ENCODE measurements at places on chromosomes 2 and 18.
A peak's percentile ranks its signal among the peaks of the same experiment; 100 is the strongest.

DNA sequence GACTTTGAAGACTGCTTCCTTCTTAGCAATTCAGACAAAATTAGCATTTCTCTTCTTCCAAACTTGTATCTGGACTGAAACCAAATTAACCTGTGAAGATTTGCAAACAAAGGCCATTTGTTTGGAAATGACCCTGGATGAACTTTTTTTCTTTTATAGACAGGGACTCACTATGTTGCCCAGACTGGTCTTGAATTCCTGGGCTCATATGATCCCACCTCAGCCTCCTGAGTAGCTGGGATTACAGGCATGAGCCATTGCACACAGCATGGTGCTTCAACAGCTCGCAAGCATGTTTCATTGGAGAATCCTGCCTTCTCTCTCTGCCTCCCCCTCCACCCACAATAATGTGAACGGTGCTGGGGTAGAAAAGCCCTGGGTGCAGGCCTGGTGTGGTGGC is 170.2 kb downstream of the ARL4C start:
- no peak for DNase-seq

- DNase-seq: no peak
Measured at GRCh38 chr2:196511258-196512168, 128.0 kb upstream of the CCDC150 start.

- no peak for DNase-seq
Measured at GRCh38 chr2:146457221-146457620, 1387.6 kb upstream of the ACVR2A start.

DNA sequence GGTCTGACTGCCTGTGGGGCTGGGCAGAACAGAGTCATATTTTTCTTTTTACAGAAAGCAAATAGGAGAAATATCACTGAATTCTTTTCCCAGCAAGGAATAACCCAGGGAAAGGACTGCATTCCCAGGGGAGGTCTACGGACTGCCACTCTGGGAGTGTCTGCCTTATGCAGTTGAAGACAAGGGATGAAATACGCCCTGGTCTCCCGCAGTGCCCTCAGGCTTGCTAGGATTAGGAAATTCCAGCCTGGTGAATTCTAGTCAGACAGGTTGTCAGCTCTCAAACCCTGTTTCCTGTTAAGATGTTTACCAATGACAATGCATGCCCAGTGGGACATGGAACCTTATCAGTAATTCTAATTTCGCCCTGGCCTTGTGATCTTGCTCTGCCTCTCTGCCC is 30.3 kb upstream of the PDK1 start:
- DNase-seq: no peak

DNA sequence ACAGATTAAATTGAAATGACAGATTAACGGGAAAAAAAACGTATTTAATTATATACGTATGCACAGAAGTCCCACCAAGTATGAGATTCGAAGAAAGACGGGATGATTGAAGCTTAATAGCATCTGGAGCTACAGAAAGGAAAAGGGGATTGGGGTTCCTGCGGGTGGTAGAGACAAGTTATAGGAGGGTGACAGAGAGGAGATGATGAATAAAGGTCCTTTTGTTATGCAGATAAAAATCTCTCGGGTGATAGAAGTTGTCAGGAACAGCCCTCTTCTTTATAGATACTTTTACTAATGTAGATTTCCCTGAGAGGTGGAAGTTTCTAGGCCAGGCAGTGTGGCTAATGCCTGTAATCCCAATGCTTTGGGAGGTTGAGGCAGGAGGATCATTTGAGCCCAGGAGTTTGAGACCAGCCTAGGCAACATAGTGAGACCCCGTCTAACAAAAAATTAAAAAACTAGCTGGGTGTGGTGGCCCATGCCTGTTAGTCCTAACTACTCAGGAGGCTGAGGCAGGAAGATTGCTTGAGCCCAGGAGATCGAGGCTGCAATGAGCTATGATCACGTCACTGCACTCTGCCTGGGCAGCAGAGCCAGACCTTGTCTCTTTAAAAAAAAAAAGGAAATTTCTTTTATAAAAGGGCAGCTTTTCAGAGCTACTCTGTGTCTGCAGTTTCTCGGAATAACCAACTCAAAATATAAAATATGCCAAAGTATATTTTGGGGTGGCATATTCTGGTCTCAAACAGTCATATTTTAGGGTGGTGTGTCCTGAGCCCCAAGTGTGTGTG is 113.0 kb downstream of the STPG4 start:
- no peak for DNase-seq

DNA sequence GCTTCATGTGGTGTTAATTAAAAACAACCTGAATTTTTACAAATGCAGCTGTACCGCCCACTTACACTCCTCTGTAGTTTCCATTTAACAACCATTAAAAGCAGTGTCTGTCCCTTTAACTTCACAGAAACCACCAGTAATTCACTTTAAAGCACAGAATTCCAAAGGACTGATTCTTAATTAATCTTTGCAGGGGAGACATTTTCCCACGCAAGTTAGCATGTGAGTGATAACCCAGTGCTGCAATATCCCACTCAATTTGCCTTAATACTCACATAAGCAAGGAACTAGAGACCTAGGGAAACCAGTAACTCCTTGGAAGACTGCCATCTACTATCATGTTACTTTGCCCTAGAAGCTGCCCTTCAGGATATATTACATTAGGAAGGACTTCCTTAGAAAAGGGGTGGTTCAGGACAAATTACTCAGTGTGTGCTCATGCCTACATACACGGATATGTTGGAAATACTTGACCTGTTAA is 102.3 kb downstream of the OSR1 start:
- no peak for DNase-seq

DNA sequence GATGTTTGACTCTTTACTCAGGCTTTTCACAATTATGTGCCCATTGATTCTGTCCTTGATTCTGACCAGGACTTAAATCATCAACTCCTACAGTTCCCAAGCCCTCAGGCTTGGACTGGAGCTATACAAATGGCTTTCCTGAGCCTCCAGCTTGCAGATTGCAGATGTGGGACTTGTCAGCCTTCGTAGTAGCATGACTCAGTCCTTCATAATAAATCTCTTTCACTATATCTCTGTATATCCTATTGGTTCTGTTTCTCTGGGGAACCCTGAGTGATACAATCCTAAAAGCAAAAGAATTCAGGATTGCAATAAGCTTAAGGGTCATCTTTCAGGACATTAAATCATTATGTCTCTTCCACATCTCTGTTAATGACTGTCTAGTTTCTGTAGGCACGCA is 356.6 kb downstream of the RIT2 start:
- DNase-seq: no peak

GRCh38 chr2:68745006-68745405 is 10.4 kb downstream of the ARHGAP25 start:
- peak; percentile 73 for DNase-seq

- no peak for DNase-seq
Measured at GRCh38 chr2:113054066-113054465, 1.4 kb upstream of the IL36B start.

DNA sequence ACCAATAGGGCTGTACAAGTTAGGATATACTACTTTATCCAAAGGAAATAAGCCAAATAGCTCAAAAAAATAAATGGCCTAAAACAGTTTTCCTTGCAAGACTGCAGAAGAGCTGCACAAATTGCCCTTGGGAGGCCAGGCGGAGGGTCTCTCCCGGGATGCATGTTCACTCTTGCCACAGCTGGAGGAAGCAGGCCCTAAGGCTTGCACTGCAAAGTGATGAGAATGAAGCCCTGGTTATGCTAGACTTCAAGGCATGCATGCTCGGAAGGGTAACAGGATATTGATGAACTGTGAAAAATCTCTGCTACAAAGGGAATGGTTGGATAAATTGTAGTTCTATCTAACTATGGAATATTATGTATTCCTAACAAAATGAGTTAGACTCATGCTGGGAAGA is 27.5 kb upstream of the LDLRAD4 start:
- no peak for DNase-seq

- DNase-seq: no peak
Measured at GRCh38 chr18:5064841-5065370, 132.2 kb downstream of the AKAIN1 start.

- DNase-seq: no peak
Measured at GRCh38 chr2:86453836-86454235, 12.7 kb downstream of the KDM3A start.

DNA sequence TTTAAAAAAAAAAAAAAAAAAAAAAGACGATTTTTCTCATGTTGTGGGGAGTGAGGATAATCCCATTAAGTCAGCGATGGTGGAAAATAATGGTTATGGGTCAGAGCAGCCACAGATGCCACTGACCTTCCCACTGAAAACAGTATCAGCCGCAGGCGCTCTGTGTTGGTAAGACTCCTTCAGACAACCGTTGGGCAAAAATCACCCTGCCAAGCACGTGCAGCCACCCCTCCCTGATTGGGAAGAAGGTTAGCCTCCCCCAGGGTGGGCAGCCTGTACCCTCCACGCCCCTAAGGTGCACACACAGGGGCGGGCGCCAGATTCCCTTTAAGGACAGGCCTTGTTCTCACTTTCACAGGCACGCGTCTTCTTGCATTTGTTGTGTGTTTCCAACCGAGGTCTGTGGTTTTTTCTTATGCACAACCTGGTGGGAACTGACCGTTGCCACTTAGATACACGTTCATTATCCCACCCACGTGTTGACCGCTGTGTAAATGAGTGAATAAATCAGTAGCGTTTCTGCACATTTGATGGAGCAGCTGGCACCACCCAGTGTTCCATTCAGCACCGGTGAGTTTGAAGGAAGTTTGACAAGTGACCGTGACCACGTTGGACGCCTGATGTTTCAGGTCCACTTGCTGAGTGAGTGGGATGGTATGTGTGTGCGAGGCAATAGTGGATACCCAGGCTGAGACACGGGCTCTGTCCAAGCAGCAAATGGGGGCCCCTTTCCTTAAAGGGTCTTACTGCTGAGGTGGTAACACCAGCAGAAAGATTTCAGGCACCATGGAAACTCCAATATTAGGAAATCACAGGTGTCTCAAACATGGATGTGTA is 197.8 kb downstream of the GBX2 start:
- no peak for DNase-seq

DNA sequence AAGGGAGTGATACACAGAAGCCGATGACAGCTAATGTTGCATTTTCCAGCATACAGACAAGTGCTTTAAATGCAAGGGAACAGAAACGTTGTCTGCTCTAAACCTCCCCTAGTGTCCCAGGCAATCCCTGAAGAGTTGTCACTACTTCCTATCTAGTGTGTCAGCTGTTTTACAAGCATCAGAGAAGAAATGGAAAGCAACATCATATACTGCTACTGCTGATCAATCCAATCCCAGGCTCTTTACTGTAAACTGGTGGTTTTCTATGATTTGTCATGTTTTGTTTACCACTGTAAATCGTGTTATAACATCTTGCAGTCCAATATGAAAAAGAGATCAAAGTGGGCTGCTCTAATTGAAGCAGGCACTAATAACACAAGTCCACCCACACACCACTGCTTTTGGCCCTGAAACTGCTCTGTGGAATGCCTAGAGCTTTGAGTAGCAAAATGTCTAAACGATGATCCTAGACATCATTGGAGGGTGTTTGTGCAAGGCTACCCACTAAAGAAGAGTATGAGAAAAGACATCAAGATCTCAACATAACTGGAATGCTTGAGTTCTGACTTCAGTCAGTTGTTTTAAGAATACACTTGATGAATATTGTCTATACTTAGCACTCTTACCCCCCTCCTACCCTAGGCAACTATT is 18.1 kb upstream of the ROCK1 start:
- no peak for DNase-seq

GRCh38 chr2:150174056-150174805 is 313.2 kb downstream of the RND3 start:
- no peak for DNase-seq

GRCh38 chr2:213213186-213213585 is 61.8 kb upstream of the IKZF2 start:
- DNase-seq: no peak

- peak; percentile 17 for DNase-seq
Measured at GRCh38 chr2:144324446-144325045, 195.4 kb downstream of the ZEB2 start.

- no peak for DNase-seq
Measured at GRCh38 chr2:69466728-69467127, 29.5 kb upstream of the NFU1 start.

GRCh38 chr2:112607680-112608438 is 23.4 kb downstream of the CHCHD5 start:
- DNase-seq: no peak

DNA sequence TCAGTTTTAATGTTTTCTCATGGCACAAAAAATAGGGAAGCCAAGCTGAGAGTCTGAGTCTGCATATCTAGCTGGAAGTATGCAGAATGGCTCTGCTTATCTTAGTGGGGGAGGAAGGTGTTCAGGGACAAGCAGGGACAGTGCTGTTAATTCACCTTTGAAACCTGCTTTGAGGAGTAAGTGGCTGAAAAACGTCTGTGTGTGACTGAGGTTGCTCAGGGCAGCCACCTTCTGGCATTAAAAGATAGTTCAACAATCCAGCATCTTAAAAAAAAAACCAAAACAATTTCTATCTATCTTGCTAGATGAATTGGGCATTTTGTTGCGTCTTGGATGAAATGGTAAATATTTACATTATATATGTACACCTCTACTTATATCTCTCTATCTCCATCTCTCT is 2.0 kb upstream of the TRPM8 start:
- DNase-seq: no peak

- no peak for DNase-seq
Measured at GRCh38 chr18:61755555-61755954, 137.3 kb downstream of the RNF152 start.

DNA sequence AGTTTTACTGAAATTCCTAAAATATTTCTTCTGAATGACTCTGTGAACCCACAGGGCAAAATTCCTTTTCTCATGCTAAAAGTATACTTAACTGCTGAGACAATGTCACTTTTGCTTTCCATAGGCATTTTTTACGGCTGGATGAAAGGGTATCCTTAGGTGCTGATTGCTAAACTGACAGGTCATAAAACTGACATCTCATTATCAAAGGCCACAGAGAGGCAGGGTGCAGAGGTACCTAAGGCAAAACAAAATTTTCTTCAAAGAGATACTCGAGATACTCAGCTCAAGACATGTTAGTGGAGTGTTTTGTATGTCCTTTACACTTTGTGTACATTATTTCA is 62.0 kb upstream of the WDR75 start:
- no peak for DNase-seq

DNA sequence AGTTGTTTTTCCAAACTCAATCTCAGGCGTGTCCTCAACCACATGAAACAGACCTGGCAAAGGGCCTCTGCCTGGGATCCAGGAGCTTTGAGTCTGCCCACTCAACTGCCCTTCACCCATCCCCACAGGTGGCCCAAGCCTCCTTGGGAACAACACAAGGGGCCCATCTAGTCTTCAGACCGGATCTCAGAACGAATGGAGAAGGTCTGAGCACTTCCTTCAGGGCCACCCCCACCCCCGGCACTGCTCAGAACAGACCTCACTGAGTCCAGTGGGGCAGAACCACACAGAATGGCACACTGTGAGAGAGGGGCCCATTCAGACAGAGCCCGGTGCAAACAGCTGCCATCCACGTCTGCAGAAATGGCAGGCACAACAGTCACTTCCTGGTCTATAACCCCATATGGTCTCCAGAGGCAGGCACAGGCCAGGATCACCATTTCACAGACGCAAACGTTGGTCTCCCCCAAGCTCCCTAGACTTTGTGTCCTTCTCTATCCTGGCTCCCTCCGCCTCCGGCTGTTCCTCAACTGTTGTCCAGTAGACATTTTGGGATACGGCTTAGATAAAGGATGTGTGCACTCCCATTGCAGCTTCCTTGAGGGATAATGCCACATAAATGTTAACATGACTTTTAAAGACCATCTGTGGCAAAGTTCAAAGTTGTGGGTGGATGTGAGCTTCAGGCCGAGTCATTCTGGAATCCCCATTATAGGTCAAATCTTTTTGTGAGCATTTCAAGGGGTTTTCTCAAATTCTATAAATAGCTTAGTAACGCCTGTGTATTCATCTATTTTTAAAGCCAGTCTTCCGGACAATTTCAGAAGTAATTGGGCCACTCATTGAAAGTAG is 149.7 kb downstream of the SMAD7 start:
- DNase-seq: peak; percentile 17
